Naive thymus-derived CD8-positive, alpha-beta T cell (primary cell): ENCODE measurements at places on chromosomes 3 and 15.

DNA sequence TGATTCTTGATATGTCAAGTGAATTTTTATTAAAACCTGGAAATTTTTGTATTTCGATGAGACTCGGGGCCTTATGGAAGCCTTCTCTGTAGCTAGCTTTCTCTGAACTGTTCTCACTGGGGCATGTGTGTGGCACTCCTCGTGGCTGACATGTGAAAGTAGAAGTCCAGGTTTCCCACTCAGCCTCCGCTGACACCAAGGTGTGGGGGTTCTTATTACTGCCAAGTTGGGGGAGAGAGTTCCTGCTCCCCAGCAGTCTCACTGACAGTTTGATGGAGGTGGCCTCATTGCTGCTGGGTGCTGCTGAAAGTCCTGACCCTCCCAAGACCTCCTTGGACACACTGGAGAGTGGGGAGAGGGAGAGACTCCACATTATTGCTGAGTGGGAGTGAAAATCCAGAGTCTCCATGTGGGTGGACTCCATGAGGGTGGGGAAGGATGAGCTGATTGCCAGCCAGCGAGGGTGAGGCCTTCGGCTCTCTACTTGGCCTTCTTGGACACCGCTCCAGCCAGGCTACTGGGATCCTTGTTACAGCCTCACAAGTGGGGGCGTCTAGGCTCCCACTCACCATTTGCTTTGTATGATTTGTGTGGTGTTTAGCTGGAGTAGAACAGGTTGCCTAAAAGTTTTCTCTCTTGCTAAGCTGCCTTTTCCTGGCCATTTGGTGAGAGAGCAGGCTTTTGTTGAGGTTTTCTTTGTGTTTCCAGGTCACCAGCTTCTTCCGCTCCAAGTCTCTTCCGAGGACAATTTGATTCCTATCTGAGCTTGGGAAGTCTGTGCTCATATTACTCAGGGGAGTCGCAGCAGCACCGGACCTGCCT, 64.1 kb downstream of the LSM3 start:
- H3K4me1 ChIP-seq: no peaks in the 10 kb centered on the region
- peaks cover 14% of the 10 kb centered on the region for H3K27me3 ChIP-seq
- H3K36me3 ChIP-seq: no peaks in the 10 kb centered on the region
- DNase-seq: no peak

DNA sequence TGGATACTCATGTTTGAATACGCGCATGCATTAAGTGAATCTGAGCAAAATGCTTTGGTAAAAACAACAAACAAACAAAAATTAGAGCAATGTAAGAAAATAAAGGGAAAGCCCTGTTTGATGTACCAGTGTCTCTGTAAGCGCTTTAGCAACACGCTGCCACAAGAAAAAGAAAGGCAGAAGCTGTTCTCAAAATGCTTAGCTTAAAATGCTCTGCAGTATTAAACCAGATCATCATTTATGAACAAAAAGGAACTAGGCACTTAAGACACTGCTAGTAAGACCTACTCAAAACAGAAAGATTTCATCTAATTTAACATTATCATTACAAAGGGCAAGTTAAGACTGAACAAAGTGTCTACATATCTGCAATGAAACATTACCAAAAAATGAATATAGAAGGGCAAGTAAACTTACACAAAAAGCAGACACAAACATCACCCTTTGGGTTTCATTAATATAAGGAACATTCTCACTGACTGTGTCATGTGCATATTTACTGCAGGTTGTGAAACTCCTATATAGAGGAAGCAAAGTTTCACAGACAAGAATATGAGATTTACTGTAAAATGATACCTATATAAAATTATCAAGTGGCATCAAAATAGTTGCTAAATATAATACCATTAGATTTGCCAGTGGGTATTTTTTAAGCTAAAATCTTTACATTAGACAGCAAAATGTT, 102.1 kb downstream of the FBXL22 start:
- DNase-seq: no peak
- H3K36me3 ChIP-seq: peaks cover 61% of the 10 kb centered on the region
- no peaks in the 10 kb centered on the region for H3K4me1 ChIP-seq
- H3K4me3 ChIP-seq: no peak overlapping the region
- H3K27ac ChIP-seq: no peak overlapping the region

- DNase-seq: no peak
- no peak overlapping the region for H3K4me3 ChIP-seq
- H3K27ac ChIP-seq: no peak overlapping the region
- H3K36me3 ChIP-seq: no peaks in the 10 kb centered on the region
- H3K4me1 ChIP-seq: no peaks in the 10 kb centered on the region
Measured at GRCh38 chr3:117700573-117701360, 991.2 kb downstream of the TUSC7 start.

- peaks cover 4% of the 10 kb centered on the region for H3K4me1 ChIP-seq
- no peak overlapping the region for H3K27ac ChIP-seq
- no peak overlapping the region for H3K4me3 ChIP-seq
Measured at GRCh38 chr3:184679056-184679816, 32.6 kb downstream of the MAGEF1 start.
